ENCODE measurements at places on chromosomes 11 and 22. TPM values are rescaled to one million over a fixed set of nuclear protein-coding genes. Genes with fewer than 3 reads are reported as not detected.

- no peaks in the 10 kb centered on the region for H3K36me3 ChIP-seq
- H3K4me1 ChIP-seq = no peaks in the 10 kb centered on the region
- no peak overlapping the region for H3K4me3 ChIP-seq
- no peaks in the 10 kb centered on the region for H3K27me3 ChIP-seq
- DNase-seq = no peak
These were observed 57.3 kb downstream of the C11orf91 start for GRCh38 chr11:33643167-33643824.

DNA sequence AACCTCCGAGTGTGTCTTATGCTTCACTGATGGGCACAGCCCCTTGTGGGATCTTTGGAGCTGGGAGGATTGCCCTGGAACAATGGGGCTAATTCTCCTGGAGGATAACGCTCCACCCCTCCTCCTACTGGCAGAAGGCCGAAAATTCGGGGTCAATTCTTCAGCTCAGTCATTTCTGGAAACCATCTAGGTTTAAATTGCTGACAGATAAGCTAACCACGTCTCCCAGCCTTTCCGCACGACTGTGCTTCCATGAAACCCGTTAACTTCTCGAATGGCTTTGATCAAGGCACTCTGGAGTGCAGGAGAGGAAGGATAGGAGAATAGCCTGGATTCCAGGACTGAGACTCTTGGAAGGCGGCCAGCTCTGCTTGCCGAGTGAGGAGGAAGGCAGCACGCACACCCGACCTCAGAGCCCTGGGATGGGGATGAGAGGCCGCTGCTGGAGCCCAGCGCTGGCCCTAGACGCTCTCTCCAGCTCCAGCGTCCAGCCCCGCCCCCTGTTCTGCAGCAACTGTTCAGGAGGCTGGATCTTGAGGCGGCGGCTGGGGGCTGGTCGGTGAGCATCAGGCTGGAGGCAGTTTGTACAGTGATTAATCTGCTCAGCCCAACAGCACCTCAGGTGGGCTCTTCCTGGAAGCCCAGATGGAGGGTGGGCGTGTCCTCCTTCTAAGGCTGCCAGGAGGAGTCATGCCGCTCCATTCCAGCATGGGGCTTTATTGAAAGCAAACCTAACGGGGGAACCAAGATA is 176.7 kb upstream of the NCAM1 start:
- no peaks in the 10 kb centered on the region for H3K4me1 ChIP-seq
- H3K4me3 ChIP-seq = no peak overlapping the region
- no peaks in the 10 kb centered on the region for H3K36me3 ChIP-seq
- peak; percentile 79 for DNase-seq
- no peaks in the 10 kb centered on the region for H3K27me3 ChIP-seq

- no peaks in the 10 kb centered on the region for H3K4me1 ChIP-seq
- no peak overlapping the region for H3K4me3 ChIP-seq
- DNase-seq = no peak
- H3K27ac ChIP-seq = no peak overlapping the region
- no peaks in the 10 kb centered on the region for H3K36me3 ChIP-seq
These were observed 201.1 kb downstream of the CADM1 start for GRCh38 chr11:115302946-115303703.

DNA sequence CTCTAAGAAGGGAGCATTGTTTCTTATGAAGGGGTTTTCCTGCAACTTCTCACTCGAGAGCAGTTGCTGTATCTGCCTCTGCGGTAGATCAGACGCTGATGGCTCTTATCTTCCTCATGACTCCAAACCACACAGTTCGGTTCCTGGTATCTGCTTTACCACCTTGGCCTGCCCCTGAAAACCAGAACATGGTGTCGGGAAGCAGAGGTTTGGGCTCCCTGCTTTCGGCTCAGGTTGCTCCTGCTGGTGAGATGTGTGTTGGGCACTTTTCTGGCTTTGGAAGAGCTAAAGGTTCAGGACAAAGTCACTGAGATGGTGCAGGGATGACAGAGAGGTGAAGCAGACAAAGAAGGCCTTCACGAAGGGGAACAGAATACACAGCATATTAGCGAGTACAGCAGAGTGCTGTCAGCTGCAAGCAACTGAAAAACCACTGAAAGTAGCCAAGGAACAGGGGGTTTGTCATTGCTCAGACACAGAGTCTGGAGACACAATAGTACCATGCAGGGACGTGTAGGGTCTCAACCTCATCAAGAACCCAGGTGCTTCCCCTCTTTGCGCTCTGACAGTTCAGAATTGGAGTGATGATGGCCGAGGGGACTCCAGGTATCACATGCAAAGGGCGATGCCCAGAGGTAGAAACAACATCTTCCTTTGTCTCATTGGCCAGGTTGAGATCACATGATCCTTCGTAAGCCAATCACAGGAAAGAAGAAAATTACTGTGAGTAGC is 11.9 kb upstream of the CSF2RB start:
- H3K4me1 ChIP-seq = no peaks in the 10 kb centered on the region
- DNase-seq = no peak
- no peaks in the 10 kb centered on the region for H3K36me3 ChIP-seq
- H3K4me3 ChIP-seq = no peak overlapping the region
- no peak overlapping the region for H3K27ac ChIP-seq

DNA sequence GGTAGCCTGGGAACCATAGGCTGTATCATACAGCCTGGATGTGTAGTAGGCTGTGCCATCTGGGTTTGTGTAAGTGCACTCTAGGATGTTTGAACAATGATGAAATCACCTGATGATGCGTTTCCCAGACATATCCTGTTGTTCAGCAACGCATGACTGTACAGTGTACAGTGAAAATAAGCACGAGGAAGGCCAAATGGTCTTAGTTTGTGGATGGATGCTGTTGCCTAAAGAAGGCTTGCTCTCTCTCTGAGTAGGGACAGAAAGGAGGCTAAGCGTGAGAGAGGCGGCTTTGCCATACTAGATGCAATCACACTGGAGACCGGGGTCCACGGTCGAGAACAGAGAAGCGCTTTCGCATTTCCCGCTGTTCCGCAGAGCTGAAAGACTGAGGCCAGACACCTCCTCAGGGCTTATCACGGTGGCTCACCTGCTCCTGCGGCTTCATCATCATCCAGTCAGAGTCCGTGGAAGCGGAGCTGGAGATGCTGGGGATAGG is 27.6 kb upstream of the APLP2 start:
- H3K36me3 ChIP-seq = no peaks in the 10 kb centered on the region
- H3K4me3 ChIP-seq = no peak overlapping the region
- no peaks in the 10 kb centered on the region for H3K4me1 ChIP-seq
- H3K27ac ChIP-seq = no peak overlapping the region
- no peaks in the 10 kb centered on the region for H3K27me3 ChIP-seq

GRCh38 chr11:131190446-131190845 is 180.0 kb upstream of the NTM start:
- no peak for DNase-seq
- H3K27me3 ChIP-seq = peaks cover 7% of the 10 kb centered on the region
- H3K4me3 ChIP-seq = no peak overlapping the region
- no peaks in the 10 kb centered on the region for H3K36me3 ChIP-seq

GRCh38 chr11:16867097-16867496 is 128.7 kb downstream of the C11orf58 start:
- H3K27me3 ChIP-seq = no peaks in the 10 kb centered on the region
- no peak overlapping the region for H3K27ac ChIP-seq
- no peak overlapping the region for H3K4me3 ChIP-seq
- no peak for DNase-seq
- no peaks in the 10 kb centered on the region for H3K4me1 ChIP-seq

- H3K27ac ChIP-seq = no peak overlapping the region
- H3K27me3 ChIP-seq = no peaks in the 10 kb centered on the region
- H3K4me1 ChIP-seq = no peaks in the 10 kb centered on the region
- no peak overlapping the region for H3K4me3 ChIP-seq
- H3K36me3 ChIP-seq = no peaks in the 10 kb centered on the region
- no peak for DNase-seq
These were observed 96.4 kb upstream of the SESN3 start for GRCh38 chr11:95327273-95327948.

GRCh38 chr22:44850946-44851345 is 98.6 kb downstream of the ARHGAP8 start:
- no peak overlapping the region for H3K4me3 ChIP-seq
- H3K36me3 ChIP-seq = no peaks in the 10 kb centered on the region
- no peaks in the 10 kb centered on the region for H3K27me3 ChIP-seq
- H3K4me1 ChIP-seq = no peaks in the 10 kb centered on the region

GRCh38 chr11:79362206-79362757 is 78.5 kb downstream of the TENM4 start:
- no peaks in the 10 kb centered on the region for H3K4me1 ChIP-seq
- H3K36me3 ChIP-seq = no peaks in the 10 kb centered on the region
- no peak for DNase-seq
- H3K27me3 ChIP-seq = no peaks in the 10 kb centered on the region

DNA sequence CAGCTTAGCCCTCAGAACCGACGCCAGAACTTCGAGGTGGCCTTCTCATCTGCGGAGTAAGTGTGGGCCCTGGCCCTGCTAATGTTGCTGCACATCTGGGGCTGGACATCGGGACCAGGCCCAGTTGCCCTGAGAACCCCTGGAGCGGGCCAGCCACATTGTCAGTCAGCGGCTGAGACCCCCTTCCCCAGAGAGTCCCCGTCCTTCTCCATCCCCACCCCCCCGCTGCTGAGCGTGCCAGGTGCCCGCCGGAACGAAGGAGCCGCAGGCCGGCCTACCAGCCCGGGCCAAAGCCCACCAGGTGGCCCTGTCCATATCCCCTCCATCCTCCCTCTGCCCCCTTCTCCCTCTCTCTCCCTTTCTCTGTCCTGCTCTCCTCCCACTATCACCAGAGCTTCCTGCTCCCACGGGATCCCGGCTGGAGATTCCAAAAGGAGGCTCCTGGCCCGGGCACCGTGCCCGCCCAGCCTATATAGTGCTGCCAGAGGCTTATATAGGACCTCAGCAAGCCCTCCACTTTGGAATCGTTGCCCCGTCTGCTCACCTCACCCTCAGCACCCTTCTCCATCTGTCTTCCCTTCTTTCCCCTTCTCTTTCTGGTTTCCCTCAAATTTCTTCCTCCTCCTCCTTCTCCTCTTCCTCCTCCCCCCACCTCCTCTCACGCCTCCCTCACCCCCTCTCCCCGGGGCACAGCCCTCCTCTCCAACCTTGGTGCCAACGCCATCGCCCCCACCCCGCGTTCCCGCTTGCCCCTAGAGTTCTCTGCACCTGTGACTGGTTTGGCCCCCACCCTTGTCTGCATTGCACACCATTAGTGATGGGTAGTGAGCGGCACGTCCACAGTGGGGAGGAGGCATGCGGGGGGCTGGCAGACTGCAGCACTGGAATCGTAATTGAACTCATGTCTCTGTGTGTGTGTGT is 7.3 kb downstream of the SELENOM start:
- DNase-seq = peak; percentile 44
- no peaks in the 10 kb centered on the region for H3K27me3 ChIP-seq
- no peaks in the 10 kb centered on the region for H3K36me3 ChIP-seq
- peak overlapping the region; percentile 96 for H3K27ac ChIP-seq
- H3K4me3 ChIP-seq = no peak overlapping the region

DNA sequence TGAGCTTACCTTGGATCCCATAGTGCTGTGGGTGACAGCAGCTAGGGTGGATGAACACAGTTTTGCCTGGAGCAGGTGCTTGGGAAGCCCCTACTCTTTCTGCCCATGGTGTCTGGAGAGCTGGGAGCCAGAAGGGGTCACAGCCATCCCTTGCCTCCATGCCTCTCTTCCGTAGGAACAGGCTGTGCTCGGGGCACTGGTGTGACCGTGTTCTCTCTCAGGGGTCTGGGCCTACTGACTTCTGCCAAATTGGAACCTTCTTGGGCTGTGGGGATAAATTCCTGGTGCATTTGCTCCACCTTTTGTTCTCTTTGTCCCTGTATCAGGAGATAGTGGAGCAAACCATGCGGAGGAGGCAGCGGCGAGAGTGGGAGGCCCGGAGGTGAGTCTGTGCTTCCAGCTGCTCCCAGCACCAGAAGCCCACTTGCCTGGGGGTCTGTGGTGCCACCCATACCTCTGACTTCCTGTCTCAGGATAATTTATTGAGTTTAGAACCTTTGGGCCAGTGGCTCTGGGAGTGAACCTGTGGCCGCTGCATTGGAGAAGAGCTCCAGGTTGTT is 14.4 kb downstream of the CDC45 start:
- H3K4me1 ChIP-seq = no peaks in the 10 kb centered on the region
- H3K4me3 ChIP-seq = no peak overlapping the region
- H3K36me3 ChIP-seq = no peaks in the 10 kb centered on the region
- no peak for DNase-seq
- no peaks in the 10 kb centered on the region for H3K27me3 ChIP-seq
- H3K27ac ChIP-seq = no peak overlapping the region

DNA sequence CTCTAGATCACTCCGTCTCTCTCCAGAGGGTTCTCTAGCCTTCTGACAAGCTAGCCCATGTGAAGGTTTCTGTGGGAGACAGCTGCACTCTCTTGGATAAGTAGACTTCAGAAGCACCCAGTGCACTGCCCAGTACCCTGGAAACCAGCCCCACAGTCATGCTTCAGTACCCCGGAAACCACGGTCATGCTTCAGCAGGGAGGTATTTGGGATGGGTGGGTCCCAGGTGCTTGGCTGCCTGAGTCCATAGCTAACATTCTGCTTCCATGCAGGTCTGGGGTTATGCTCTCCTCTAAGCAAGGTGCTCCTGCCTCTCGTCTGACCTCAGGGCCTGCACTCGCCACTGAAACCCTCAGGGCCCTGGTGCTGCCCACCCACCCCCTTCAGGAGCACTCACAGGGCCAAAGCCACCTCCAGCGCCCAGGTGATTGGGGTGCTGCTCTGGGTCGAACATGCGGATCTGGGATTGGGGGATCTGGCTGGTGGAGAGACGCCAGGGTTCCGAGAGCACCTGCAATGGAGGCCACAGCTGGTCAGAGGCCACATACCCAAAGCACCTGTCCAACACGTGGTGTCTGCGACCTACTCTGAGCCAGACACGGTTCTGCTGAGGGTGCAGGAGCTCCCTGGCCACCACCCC is 7.3 kb upstream of the SYCE3 start:
- H3K36me3 ChIP-seq = no peaks in the 10 kb centered on the region
- H3K27me3 ChIP-seq = no peaks in the 10 kb centered on the region
- H3K4me1 ChIP-seq = no peaks in the 10 kb centered on the region
- no peak for DNase-seq
- no peak overlapping the region for H3K4me3 ChIP-seq

- H3K36me3 ChIP-seq = no peaks in the 10 kb centered on the region
- DNase-seq = no peak
- H3K27ac ChIP-seq = no peak overlapping the region
- no peaks in the 10 kb centered on the region for H3K27me3 ChIP-seq
- H3K4me3 ChIP-seq = no peak overlapping the region
These were observed 708.1 kb downstream of the BRD1 start for GRCh38 chr22:49119551-49119952.

GRCh38 chr22:49693416-49693815 is 134.3 kb downstream of the BRD1 start:
- no peak overlapping the region for H3K4me3 ChIP-seq
- DNase-seq = no peak
- H3K27ac ChIP-seq = no peak overlapping the region

The MOGAT2 gene
- total RNA-seq = 0.29 TPM

The PTGDR2 gene
- not detected for total RNA-seq

The ALG8 gene
- total RNA-seq = 43.4 TPM

The C11orf16 gene
- total RNA-seq = 1.5 TPM

The MPPED2 gene
- 16.3 TPM for total RNA-seq

The POU2F3 gene
- 0.85 TPM for total RNA-seq

The ATG16L2 gene
- total RNA-seq = 35.6 TPM

Data from uterus (tissue), 4 donors.